Activated T-helper 2 cell treated with anti-CD3 and anti-CD28 coated beads, Interferon-gamma antibody, Interleukin-2, Interleukin-4, amounts not matched to agents 10 μg/mL and 5 μg/mL and 100 μg/mL, durations not matched to agents 14 hours and 24 hours and 36 hours (primary cell): ENCODE measurements at places on chromosomes 12 and 14. TPM values are rescaled to one million over a fixed set of nuclear protein-coding genes. Genes with fewer than 3 reads are reported as not detected.

- no peak for DNase-seq
Observed at GRCh38 chr12:60935981-60936761, 1324.0 kb upstream of the USP15 start.

MYF6 gene
- total RNA-seq, result not detected in 2 replicates

GRCh38 chr12:11347810-11348209, 37.6 kb upstream of the PRB4 start:
- no peak for DNase-seq

GPR137C gene
- 0.07 and 0.27 TPM in 2 replicates for total RNA-seq

DNA sequence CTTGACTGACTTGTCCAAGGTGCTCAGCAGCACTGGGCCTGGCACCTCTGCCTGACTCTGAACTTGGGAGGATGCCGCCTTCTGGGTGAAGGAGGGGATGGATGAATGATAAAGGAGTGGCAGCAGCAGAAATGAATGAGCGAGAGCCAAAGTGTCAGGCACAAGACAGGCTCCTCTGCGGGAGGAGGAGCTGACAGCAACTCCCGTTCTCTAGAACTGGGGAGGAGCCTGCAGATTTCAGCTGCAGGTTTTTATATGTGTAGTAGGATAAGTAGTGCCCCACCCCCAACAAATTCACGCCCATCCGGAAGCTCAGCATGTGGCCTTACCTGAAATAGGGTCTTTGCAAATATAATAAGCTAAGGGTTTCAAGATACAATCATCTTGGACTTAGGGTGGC, 33.1 kb downstream of the SLC8B1 start:
- DNase-seq, result no peak

SLC25A47 gene
- total RNA-seq, result not detected in 2 replicates

GRCh38 chr14:64945431-64946178, 3.1 kb upstream of the GPX2 start:
- DNase-seq, result no peak

DNA sequence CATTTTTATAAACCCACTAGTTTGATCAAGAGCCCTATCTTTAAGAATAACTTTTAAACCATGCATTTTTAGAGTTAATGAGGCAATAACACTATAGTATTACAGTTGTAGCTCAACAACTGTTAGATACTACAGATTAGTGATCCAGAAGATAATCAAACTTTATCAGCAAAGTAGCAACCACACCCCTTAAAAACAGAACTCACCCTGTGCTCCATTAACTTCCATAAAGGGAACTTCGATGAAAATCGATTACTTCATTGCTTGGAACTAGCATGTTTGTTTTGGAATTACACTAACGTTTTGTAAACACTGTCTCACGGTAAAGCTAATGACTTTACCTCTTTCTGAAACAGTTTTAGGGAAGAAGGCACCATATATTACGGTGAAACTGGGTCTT, 1.4 kb downstream of the SGPP1 start:
- DNase-seq, result no peak

GRCh38 chr12:8483079-8483478, 27.3 kb downstream of the CLEC6A start:
- no peak for DNase-seq

- DNase-seq, result no peak
Observed at GRCh38 chr14:77105145-77105939, 7.3 kb downstream of the CIPC start.

GRCh38 chr14:55946231-55946630, 172.0 kb upstream of the PELI2 start:
- no peak for DNase-seq

CLEC4C gene
- total RNA-seq, result not detected in 2 replicates
